ENCODE measurements at places on chromosomes 4 and X.

DNA sequence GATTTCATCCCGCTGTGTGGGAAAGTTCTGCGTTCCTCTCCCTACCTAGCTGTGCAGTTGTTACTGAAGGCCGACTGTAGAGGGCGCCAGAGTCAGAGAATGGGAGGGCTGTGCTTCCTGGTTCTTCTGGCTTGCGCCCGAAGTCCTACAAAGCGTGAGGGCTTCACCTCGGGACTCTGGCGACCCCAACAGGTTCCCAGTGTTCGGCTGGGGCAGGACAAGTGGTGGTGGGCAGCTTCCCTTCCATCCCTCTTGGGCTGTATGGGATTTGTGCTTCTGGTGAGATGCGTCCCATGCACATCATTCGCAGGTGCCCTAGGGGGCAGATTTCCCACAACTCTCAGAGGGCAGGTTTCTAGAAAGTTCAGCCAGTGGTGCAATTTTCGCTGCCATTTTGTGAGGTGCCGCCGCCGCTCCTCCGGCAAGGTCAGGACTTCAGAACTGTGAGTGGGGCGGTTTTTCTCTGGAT is 27.3 kb downstream of the CT45A1 start:
- DNase-seq: no peak

DNA sequence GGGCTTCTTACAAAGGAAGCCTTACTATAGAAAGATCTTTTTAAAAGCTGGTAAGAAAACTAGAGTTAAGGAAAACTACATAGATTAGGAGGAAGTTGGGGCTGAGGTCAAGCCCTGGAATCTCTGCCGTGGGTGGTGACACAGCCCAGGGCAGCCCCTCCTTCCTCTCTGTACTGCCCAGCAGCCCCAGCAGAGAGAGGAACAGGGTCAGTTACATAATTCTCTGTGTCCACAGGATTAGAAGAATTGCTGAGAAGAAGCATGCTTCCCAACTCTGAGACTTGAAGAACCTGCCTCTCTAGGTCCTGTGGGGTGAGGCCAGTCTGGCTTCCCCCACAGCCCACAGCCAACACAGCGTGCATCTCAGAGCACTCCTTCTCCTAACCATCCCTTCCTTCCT is 9.2 kb upstream of the ABLIM2 start:
- DNase-seq: no peak

DNA sequence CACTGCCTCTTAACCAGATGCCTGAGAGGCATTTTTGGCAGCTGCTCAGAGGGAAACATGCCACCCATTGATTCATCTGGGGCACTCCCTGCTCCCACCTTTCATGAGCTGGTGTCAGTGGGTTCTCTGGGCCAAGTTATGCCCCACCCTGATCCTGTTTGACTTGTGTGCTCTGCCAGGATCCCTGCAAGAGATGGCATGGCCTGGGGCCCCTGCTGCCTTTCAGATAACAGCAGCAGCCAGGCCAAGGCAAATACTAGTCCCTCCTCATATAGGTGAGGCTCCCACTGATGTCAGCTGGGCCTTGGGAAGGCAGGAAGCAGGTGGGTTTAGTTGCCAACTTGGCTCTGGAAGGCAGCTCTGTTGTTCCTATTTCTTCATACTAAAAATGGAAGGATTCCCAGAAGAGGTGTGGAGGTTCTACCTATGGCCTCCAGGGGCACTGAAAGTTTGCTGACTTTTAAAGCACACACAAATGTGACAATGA is 192.9 kb upstream of the RBPJ start:
- DNase-seq: no peak

- DNase-seq: no peak
Measured at GRCh38 chrX:20531667-20532066, 265.0 kb upstream of the RPS6KA3 start.

GRCh38 chr4:46967631-46968030 is 25.8 kb downstream of the GABRA4 start:
- DNase-seq: no peak

DNA sequence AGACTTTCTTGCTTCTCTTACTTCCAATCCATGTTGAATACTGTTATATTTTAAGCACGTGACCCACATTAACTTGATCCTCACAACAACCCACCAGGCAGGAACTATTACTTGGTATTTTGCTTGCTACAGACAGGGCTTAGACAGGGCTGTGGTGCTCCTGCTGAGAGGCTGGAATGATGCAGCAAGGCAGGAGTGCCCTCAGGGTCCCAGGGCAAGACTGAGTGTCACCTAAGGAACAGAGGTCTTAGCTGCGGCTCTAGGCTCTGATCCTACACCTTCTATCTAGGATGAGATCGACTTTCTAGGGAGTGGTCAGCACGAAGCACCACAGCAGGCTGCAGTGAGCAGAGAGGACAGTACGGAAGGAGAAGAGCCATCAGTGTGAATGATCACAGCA is 20.0 kb downstream of the TAPT1 start:
- DNase-seq: no peak

GRCh38 chrX:45479196-45479834 is 278.6 kb upstream of the DIPK2B start:
- DNase-seq: no peak

DNA sequence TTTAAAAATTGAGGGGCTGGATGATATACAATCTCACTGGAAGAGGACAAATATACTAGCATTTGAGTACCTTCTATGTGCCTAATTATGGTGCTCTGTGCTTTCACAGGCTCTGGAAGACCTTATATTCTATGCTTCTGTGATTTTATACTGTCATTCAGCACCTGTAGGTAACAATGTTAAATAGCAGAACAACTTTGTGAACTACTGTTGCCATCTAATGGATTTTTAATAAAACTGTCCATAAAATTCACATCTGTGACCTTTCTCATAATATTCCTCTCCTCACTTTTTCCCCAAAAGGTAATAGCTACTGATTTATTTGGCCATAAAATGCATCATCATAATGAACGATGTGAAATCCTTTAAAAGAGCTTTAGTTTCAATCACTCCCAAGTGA is 21.9 kb downstream of the POU3F4 start:
- no peak for DNase-seq

DNA sequence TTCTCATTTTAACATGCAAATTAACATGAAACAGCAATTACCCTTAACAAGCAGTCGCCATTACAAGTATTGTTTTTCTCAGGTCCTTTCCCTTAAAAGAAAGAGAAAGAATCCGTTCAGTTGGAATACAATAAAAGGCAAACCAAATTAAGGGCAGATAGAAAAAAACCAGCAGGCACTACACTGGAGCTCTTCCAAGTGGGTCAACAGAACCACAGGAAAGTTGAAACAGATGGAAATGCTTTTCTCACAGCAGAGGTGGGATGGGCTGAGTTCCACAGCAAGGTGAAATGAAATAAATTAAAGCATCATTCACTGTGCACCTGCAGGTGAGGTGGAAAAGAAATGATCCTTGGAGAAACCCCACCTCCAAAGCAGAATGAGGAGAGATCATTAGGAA is 102.6 kb downstream of the APBB2 start:
- DNase-seq: no peak

DNA sequence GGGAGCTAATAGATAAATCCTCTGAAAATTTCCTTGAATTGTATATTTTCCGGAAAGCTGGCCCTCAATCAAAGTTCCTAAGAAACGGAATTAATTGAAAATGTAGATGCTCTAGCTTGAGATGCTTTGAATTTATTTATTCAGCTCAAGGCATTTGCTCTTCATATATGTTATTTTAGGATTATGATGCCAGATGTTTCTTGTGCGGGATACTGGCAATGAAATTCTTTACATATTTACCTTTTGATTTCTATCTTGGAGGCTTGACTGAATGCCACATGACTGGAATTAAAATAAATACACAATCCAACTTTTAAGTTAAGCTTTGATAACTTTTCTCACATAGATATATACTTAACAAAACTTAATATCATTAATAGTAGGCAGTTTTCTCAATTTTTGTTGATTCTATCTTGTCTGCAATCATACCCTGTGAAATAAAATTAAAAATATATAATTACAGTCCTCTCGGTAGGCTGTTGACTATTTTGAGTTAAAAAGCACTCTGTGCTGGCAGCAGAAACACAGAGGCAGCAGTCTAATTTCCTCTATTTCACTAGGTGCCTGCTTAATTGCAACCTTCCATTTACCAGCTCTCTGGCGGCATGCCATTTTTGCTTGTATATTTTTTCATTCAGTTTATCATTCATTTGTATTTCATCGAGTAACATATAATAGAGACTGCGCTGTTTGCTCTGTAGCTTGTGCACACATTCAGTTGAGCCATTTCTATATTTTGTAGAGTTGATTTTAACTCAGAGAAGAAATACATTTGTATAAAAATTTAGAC is 991.5 kb downstream of the ADGRL3 start:
- no peak for DNase-seq

DNA sequence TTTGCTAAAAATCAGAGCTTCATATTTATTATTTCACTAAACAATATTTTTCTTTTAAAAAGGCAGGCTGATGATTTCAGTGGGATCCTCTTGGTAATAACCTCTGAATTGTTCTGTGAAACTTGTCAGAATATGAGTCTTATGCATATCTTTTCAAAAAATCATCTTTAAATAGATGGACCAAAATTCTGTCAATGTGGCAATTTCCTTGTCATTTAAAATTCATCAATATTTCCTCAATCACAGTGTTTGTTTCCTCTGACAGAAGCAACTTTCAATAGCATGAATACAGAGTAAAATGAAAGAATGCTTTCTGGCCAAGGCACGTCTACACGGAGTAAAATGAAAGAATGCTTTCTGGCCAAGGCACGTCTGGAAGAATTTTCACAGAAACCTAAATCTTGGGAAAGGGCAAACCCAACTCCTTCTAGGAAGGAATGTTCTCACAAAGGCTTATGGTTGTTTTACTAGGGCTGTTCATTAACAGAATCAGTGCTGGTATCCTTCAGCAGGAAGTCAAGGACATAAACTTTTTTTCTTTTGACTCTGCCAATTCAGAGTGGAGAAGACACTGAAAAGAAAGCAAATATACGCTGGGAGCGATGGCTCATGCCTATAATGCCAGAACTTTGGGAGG is 99.0 kb upstream of the GPR34 start:
- DNase-seq: no peak

- no peak for DNase-seq
Measured at GRCh38 chr4:152828122-152828521, 48.4 kb downstream of the ARFIP1 start.

DNA sequence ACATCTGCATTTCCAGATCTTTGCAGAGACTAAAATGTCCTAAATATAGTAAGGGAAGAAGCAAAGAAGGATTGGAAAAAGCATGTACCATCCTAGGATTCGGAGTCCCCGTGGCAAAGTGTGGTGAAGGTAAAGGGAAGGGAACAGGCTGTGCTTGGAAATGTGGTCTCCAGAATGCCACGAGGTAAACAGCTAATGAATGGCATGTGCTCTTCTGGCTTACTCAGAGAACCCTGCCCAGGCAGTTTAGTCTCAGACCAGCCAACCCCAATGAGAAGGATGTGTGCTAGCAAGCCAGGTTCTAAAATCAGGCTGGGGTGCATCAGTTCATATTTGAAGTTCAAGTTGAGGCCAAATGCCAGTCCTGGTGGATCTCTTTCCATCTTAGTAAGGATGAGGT is 113.1 kb downstream of the RS1 start:
- no peak for DNase-seq

GRCh38 chrX:85590638-85591037 is 211.2 kb upstream of the POF1B start:
- no peak for DNase-seq

- DNase-seq: no peak
Measured at GRCh38 chrX:38669428-38669827, 108.1 kb downstream of the TSPAN7 start.

All from activated gamma-delta T cell treated with anti-CD3 and anti-CD28 coated beads, Interleukin-2, amount 50 U/mL, for 16 hours (primary cell).